Activated T-helper 2 cell treated with anti-CD3 and anti-CD28 coated beads, Interferon-gamma antibody, Interleukin-2, Interleukin-4, amounts not matched to agents 10 μg/mL and 5 μg/mL and 100 μg/mL, durations not matched to agents 14 hours and 24 hours and 36 hours (primary cell): ENCODE measurements at places on chromosomes 6 and 20. TPM values are rescaled to one million over a fixed set of nuclear protein-coding genes. Genes with fewer than 3 reads are reported as not detected.

ELMO2 gene
- total RNA-seq: 59.1 and 63.2 TPM in 2 replicates

C6orf58 gene
- total RNA-seq: not detected in 2 replicates

NKX2-4 gene
- not detected in 2 replicates for total RNA-seq

MARCKS gene
- total RNA-seq: 0.28 and 0.34 TPM in 2 replicates

DNA sequence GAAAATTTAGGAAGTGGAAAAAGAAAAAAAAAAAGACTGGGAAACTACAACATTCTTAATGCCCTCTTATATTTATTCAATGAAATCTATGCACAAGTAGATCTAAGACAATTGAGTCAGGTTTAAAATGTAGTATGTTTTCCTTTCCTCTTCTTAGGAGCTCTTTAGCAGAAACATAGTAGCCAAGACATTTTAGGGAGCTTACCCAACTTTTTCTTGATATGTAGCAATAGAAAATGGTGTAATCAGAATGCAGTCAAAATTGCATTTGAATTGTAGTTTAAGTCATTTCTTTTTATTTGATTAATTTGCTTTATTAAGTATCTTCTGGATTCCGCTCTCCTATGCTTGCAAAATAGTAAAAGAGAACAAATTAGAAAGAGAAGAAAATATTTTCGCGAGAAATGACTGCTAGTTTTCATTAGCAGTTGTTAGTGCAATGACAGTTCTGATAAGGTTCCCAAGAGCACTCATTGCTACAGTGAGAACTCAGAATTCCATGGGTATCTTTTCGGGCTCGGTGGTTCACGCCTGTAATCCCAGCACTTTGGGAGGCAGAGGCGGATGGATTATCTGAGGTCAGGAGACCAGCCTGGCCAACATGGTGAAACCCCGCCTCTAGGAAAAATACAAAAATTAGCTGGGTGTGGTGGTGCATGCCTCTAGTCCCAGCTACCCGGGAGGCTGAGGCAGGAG, 52.2 kb downstream of the JARID2 start:
- H3K27ac ChIP-seq: peak overlapping the region; percentile 77
- no peaks in the 10 kb centered on the region for H3K27me3 ChIP-seq
- H3K4me3 ChIP-seq: no peak overlapping the region
- DNase-seq: no peak
- peaks cover 53% of the 10 kb centered on the region for H3K36me3 ChIP-seq
- peaks cover 75% of the 10 kb centered on the region for H3K4me1 ChIP-seq

DNA sequence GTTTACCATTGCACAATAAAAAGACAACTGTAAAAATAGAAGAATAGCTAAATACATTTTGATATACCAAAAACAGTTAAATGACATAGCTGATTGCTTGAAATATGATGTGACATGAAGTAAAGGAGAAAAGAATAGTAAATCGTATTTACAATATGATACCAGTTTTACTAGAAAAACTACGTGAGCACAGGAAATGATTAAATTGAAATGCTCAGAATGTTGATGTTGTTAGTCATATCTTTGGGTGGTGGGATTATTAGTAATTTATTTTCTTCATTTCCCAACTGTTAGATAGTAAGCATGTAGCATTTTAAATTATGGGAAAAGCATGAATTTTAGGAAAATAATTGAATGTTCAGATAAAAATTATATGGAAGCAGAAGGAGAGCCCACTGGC, 268.3 kb upstream of the TAB2 start:
- no peak overlapping the region for H3K27ac ChIP-seq
- H3K4me3 ChIP-seq: no peak overlapping the region
- H3K36me3 ChIP-seq: peaks cover 8% of the 10 kb centered on the region
- peaks cover 61% of the 10 kb centered on the region for H3K4me1 ChIP-seq
- no peak for DNase-seq
